ENCODE measurements at places on chromosomes 7 and 10.

DNA sequence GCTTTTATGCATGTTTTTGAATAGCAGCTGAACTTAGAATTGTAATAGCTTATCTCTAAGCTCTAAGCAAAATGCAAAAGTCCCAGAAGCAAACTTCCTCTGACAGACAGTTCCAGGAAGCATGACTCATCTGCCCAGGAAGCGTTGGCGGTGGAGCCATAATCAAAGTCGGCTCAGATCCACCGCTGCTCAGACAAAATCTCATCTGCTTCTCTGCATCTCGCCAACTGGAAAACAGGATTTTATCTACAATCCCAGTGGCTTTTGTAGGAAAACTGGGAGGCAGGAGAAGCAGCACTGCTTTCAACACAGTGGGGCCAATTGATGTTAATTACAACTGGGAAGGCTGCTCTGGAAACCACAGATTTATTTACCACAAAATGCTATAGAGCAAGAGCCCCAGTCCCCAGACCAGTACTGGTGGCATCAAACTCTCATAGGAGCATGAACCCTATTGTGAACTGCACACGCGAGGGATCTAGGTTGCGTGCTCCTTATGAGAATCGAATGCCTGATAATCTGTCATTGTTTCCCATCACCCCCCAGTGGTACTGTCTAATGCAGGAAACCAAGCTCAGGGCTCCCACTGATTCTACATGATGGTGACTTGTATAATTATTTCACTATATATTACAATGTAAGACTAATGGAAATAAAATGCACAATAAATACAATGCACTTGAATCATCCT lies 99.9 kb downstream of the CUBN start:
- no peaks in the 10 kb centered on the region for H3K27me3 ChIP-seq
- DNase-seq, result peak; percentile 52
- H3K36me3 ChIP-seq, result peaks cover 3% of the 10 kb centered on the region
- H3K4me3 ChIP-seq, result peak overlapping the region; percentile 80

DNA sequence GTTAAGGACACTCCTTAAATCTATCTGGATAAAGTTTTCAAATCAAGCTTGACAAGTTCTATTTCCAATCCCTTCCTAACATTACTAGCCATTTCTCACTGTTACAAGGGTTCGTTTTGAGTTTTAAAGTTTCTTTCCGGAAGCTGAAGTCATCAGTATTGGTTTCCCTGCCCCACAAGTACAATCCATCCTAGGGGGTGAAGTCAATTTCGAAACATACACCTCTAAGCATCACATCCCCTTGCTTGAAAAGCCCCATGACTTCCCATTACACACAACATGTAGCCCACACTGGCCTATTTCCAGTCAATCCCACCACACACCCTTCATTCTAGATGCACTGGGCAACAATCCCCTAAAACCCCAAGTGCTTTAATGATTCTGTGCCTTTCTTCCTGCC lies 13.0 kb downstream of the DPY19L1 start:
- peak overlapping the region; percentile 65 for H3K27ac ChIP-seq
- H3K4me1 ChIP-seq, result peaks cover 15% of the 10 kb centered on the region
- no peaks in the 10 kb centered on the region for H3K27me3 ChIP-seq
- no peaks in the 10 kb centered on the region for H3K36me3 ChIP-seq

DNA sequence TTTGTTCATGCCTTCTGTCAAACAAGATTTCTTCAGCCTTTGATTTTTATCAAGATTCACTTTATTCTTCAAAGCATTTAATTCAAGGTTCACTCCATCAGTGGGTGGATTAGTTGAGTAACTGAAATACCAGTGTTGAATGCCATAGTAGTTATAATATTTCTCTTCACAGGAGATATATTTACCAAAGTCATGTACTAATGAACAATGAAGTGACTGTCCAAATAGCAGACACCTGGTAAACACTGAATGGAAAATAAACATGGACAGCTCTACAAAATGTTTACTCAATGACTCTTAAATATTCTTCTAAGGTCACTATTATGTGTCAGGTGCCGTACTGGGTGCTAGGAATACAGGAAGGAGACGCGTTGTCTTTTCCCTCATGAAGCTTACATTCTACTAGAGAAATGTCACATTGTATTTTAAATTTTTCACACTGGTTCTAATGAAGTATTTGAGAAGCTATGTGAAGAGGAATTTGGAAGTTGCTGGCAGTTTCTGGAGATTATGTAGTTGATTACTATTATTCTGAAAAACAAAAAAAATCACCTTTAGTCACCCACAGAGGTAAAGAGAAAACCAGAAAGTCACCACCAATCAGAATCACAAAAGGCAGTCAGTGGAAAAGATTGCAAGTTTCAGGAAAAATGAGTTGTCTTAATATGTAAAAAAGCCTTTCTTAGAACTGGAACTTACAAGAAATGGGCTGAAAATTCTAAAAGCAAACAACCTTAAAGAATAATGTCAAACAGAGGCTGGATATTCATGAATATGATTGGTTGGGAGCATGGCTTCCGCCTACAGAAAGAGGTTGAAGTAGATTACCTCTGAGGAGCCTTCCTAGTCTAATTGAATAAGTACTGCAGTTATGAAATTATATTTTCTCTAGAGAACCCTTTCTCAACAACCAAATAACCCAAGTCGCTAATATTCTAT lies 84.5 kb downstream of the RTKN2 start:
- peak overlapping the region; percentile 65 for H3K4me3 ChIP-seq
- H3K27me3 ChIP-seq, result no peaks in the 10 kb centered on the region
- peaks cover 2% of the 10 kb centered on the region for H3K36me3 ChIP-seq
- H3K27ac ChIP-seq, result peak overlapping the region; percentile 75
- H3K4me1 ChIP-seq, result peaks cover 49% of the 10 kb centered on the region
- no peak for DNase-seq

GRCh38 chr10:22505911-22506685 lies 160.8 kb downstream of the SPAG6 start:
- no peak for DNase-seq
- peaks cover 6% of the 10 kb centered on the region for H3K27me3 ChIP-seq
- H3K36me3 ChIP-seq, result no peaks in the 10 kb centered on the region
- no peak overlapping the region for H3K27ac ChIP-seq
- H3K4me3 ChIP-seq, result no peak overlapping the region
- H3K4me1 ChIP-seq, result peaks cover 6% of the 10 kb centered on the region

GRCh38 chr7:130910949-130911944 lies 177.2 kb upstream of the KLF14 start:
- H3K4me1 ChIP-seq, result peaks cover 80% of the 10 kb centered on the region
- DNase-seq, result no peak
- H3K36me3 ChIP-seq, result peaks cover 12% of the 10 kb centered on the region
- peak overlapping the region; percentile 94 for H3K27ac ChIP-seq

DNA sequence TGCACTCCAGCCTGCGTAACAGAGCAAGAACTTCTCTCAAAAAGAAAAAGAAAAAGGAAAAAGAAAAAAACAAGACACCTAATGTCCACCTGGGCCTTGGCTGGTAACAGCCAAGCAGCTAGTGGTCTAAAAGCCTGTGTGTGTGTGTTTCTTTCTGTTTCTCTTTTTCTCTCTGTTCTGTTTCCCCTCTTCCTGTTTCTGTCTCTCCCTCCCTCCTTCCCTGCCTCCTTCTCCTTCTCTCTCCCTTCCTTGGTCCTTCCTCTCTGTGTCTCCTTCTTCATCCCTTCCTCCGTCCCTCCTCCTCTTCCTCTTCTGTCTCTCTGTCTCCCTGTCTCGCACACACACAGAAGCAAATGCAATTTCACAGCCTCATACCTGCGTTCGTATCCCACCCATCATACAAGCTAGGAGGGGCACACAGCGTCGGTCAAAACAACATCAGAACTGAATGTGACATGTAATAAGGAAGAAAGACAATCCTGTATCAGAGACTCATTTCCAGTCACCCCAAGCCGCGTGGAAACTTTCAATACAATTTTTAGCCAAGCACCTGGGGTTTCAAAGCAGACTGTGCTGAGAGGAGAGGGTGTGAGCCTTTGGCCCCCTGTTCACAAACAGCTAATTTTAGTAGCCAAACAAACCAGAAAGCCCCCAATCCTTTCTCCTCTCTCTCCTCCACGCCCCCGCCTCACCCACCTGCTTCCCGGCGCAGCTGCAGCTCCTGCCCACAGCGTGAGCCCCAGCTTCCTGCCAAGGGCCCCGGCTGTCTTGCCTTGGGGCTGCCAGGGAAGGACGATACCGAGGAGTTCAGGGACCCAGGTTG lies 50.2 kb upstream of the GNA12 start:
- H3K4me3 ChIP-seq, result peak overlapping the region; percentile 94
- no peaks in the 10 kb centered on the region for H3K27me3 ChIP-seq
- peak overlapping the region; percentile 84 for H3K27ac ChIP-seq
- no peak for DNase-seq
- H3K36me3 ChIP-seq, result no peaks in the 10 kb centered on the region

DNA sequence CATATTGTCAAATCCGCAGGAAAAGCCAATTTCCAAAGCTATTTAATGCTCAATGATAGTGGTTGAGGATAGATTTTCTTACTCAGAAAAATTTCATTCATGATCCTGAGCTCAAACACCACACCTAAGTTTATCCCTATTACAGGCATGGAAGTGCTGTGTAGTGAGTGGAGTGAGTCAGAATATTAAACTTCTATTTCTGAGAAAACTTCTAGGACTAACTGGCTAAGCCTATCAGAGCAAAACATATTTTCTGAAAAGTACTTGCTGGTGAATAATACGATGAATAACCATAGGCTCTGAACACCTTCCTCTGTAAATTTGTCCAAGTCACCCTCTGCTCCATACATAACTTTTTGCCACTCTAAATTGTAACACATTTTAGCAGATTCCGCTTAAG lies 221.5 kb downstream of the SUGCT start:
- DNase-seq, result no peak
- H3K36me3 ChIP-seq, result no peaks in the 10 kb centered on the region
- H3K4me1 ChIP-seq, result no peaks in the 10 kb centered on the region

DNA sequence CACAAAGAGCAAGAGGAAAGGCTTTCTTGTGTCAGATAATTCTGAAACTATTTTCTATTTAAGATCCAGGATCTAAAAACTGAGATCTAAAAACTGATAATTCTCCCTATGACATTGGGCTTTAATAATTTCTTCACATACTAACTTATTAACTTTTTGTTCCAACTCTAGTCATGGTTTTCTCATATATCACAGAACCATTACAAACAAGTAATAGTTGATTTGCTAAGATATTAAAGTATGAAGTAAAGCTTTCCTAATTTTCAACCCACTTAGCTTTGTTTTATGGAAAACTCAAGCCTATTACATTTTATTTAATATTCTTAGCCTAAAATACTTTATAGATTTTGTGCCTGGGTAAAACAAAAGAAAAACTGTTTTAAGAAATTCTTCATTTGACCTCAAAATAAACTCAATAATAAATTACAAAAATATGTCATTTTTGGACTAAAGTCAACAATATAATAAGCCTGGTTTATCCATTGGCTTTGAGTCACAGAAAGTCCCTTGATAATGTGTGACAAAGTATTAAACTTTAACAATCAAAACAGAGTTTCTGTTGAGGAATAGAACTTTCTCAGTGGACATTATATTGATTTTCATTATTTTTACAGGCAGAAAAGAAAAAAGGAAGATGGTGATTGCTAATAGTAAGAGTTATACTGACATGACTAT lies 1142.9 kb upstream of the SORCS1 start:
- no peak overlapping the region for H3K4me3 ChIP-seq
- no peaks in the 10 kb centered on the region for H3K4me1 ChIP-seq
- no peak for DNase-seq

DNA sequence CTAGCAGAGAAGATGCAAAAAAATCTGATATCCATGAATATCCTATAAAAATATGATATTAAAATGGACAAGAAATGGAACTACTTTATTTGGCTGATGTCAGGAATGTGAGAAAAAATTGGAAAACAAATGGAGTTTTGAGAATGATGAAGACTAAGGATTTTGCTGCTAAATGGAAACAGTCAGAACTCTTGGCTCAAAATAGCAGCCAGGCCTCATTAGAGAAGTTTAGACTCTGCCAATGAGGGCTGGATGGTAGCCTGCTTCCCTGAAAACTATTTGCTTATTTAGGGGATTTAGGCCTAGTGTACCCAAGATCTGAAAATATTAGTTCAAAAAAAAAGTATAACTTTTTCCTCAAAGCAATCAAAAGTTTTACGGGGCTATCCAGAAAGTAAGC lies 458.5 kb downstream of the TFEC start:
- no peak overlapping the region for H3K4me3 ChIP-seq
- H3K36me3 ChIP-seq, result no peaks in the 10 kb centered on the region
- H3K27me3 ChIP-seq, result peaks cover 8% of the 10 kb centered on the region
- peaks cover 2% of the 10 kb centered on the region for H3K4me1 ChIP-seq
- DNase-seq, result no peak

DNA sequence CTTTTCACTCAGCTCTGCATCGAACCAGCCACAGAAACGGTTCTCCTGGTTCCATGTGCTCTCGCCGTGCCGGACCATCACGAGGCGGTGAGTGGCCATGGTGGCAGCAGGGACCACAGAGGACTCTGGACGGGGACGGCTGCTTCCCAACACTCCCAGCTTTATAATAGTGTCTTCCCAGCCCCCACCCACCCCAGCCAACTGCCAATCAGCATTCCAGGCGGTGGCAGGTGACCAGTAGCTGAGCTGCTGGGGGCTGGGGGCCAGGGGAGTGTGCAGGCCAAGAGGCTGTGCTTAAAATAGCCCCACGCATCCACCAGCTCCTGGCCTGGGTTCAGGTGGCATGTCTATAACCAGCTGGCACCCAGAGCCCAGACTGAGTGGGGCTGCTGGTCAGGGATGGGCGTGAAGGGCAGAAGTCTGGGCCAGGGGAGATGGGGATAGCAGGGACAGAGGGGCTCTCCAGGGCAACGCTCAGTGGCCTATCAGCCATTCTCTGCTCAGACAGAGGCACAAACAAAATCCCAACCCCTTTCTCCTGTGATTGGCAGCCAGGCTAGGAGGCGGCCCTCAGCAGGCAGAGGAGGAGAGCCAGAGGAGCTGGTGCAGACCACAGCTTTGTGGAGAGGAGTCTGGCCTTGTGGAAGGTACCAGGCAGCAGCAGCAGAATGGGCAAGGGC lies at the start of gene PGAM2:
Gene PGAM2 (minus strand): TSS at position 137 of the 680 bp plus-strand sequence. CDS start 38 bp downstream, at position 99.
- DNase-seq, result no peak
- H3K27me3 ChIP-seq, result no peaks in the 10 kb centered on the region
- peaks cover 2% of the 10 kb centered on the region for H3K36me3 ChIP-seq
- H3K4me3 ChIP-seq, result peak within 1 kb of the TSS; percentile 36

DNA sequence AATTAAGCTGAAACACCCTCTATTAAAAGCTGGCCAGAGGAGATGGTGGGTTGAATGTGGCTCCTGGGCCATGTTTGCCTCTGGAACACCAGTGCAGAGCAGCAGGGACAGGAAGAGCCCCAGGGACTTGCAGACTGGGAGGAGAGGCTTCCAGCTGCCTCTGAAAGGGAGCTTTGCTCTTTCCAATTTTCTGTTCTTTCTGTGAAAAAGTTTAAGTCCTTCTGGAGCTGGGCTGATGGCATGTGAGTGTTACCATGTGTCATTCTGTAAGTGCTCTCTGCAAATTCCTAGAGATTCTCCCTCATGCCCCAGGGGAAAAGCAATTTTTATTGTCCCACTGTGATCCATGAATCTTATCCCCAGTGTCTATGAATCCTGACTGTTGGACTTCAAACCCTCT lies 112.8 kb upstream of the LANCL2 start:
- H3K27me3 ChIP-seq, result peaks cover 63% of the 10 kb centered on the region
- no peak overlapping the region for H3K4me3 ChIP-seq
- DNase-seq, result no peak
- H3K4me1 ChIP-seq, result peaks cover 8% of the 10 kb centered on the region
- H3K27ac ChIP-seq, result no peak overlapping the region
